ENCODE measurements at places on chromosomes 2 and 18.

- no peak for DNase-seq
Measured at GRCh38 chr2:232431705-232432590, 24.0 kb upstream of the ALPI start.

DNA sequence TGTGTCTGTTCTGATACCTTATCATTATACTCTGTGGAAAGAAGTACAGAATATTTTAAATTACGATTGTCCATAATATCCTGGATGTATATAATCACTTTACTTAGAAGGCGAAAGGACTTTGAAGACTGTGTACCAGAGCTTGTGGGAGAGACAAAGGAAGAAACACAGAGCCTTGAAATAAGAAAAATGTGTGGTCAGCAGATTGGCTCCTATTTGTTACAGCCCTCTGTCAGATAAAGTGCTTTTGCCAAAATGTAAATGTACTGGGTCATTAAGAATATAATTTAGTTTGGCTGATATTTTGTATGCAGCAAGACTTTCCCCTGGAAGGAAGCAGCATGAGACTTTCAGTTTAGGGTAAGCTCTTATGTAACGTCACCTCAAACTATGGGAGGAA is 443.1 kb downstream of the CCDC85A start:
- no peak for DNase-seq

- no peak for DNase-seq
Measured at GRCh38 chr2:233546774-233547173, 19.8 kb downstream of the USP40 start.

- peak; percentile 52 for DNase-seq
Measured at GRCh38 chr2:144358979-144359541, 160.9 kb downstream of the ZEB2 start.

- no peak for DNase-seq
Measured at GRCh38 chr2:132729522-132729921, 59.5 kb upstream of the LYPD1 start.

- DNase-seq: no peak
Measured at GRCh38 chr18:45083226-45083855, 402.7 kb downstream of the SETBP1 start.

DNA sequence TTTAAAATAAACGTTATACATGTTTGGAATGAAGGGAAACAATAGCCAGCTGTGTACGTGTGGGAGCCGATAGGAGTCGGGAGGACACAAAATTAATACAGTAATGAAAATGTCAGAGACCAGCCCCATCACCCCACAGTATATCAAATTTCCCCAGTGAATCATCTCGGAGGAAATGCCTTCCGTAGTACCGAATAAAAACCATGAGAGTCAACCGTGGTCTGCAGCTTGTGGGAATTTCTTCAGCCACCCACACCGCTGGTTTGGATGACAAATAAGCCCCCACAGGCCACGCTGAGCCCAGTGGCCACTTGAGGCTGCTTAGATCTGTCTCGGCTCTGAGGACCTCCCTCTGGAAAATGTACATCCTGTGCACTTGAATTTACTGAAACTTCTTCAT is 133.7 kb downstream of the COL6A3 start:
- peak; percentile 96 for DNase-seq

GRCh38 chr2:204727368-204727767 is 182.1 kb downstream of the PARD3B start:
- no peak for DNase-seq

GRCh38 chr2:177161741-177162460 is 50.7 kb upstream of the HNRNPA3 start:
- DNase-seq: peak; percentile 56

DNA sequence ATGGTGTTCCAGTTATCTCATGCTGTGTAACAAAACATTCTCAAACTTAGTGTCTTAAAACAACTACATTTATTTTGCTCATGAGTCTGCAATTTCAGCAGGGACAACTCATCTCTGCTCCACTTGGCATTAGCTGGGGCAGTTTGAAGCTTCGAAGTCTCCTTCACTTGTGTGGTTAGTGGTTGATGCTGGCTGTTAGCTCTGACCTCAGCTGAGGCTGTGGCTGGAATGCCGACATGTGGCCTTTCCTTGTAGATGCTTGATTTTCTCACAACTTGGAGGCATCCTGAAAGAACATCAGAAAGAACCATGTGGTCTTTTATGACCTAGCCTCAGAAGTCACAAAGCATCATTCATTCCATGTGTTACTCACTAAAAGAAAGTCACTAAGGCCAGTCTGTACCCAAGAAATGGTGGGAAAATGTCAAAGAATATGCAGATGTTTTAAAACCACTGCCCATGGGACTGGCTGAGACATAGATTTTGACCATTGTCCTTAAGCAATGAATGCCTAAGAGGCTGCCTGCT is 3.8 kb upstream of the TMSB10 start:
- DNase-seq: peak; percentile 51

- peak; percentile 72 for DNase-seq
Measured at GRCh38 chr2:217820091-217820819, 182.5 kb downstream of the TNS1 start.

DNA sequence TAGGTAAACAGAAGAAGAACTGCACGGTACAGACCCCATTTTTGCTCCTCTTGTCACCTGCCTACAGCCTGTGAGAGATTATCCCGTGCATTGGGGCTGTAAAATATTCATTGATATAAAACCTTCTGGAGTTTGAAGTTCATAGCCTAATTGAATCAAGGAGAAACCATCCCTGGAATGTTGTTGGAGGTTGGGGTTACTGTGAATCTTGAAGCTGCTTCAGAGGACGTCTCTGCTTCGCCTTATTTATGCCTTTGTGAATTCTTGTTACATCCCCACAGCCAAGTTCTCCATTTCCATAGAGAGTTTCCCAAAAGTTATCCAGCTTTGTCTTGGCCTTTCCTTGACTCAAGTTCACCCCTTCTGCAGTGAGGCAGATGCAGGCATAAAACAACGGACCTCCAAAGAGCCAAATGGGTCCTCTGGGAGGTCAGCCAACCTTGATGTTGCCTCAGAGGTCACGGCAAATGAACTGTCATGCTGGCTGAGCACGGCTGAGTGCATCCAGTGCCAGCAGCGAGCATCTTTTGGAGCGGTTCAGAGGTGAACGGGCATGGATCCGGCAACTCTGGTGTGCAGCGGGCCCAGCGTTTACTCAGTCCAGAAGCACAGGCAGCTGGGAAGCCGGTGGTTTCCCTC is 317.6 kb downstream of the PRKCE start:
- DNase-seq: no peak

- DNase-seq: no peak
Measured at GRCh38 chr2:188677142-188677541, 297.0 kb upstream of the COL3A1 start.

GRCh38 chr18:63074981-63075404 is 244.6 kb downstream of the BCL2 start:
- DNase-seq: peak; percentile 39

DNA sequence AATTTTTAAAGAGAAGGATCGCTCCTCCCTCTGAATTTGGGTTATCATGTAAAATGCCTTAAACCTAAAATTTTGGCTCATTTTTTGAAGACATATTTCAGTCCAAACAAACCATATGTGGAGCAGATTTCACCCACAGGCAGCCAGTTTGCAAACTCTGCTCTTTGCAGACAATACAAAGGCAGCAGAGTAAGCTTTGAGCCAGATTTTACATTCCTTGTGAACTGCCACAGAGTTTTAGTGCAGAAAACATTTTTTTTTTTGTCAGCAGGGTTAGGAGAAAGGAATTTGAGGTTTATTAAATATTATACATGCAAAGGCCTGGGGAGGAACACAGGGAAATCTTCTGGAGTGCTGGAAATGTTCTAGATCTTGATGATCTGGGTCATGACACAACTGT is 171.9 kb upstream of the FN1 start:
- peak; percentile 49 for DNase-seq

- DNase-seq: peak; percentile 29
Measured at GRCh38 chr2:176643646-176644045, 374.4 kb downstream of the MTX2 start.

GRCh38 chr2:11343650-11344341 is 640 bp downstream of the ROCK2 start:
- no peak for DNase-seq

DNA sequence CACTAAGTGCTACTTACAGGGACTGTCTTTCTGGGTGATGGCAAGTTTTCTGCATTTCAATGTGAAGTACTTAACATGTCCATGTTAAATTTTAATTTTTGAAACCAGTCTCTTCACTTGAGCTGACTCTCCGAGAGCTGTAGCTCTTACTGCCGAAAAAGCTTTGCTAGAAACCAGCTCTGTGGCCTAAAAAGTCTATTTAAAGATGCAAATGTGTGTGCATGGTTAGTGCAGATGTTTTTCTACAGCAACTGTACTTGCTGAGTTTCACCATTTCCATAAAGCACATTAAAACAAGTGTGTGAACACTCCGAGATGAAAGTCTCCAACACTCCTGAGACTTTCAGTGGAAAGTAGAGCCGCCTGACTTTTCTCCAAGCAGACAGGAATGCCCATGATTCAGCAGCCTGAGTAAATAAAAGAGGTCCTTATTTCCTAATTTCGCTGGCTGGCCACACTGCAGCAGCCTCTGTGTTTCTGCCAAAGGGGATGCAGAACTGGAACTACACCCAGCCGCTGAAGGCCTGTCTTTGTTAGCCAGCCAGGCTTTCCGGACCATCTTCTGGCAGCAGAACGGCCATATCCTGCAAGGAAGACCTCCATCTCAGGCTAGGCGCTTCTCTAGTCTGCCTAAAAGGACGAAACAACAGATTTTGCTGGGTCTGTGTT is 121.2 kb downstream of the ZNF521 start:
- DNase-seq: peak; percentile 89

DNA sequence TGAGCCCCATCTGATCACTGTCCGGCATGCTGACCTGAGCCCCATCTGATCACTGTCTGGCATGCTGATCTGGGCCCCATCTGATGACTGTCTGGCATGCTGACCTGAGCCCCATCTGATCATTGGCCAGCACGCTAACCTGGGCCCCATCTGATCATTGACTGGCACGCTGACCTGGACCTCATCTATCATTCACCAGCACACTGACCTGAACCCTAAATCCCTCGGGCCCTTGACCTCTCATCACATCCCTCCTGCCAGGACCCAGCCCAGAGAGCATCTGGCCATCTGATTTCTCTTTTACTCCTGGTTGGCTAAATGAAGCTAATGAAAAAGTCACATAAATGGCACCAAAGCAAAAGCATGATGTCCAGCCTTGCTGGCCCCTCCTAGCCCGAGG is 207.1 kb downstream of the NDUFA10 start:
- no peak for DNase-seq

DNA sequence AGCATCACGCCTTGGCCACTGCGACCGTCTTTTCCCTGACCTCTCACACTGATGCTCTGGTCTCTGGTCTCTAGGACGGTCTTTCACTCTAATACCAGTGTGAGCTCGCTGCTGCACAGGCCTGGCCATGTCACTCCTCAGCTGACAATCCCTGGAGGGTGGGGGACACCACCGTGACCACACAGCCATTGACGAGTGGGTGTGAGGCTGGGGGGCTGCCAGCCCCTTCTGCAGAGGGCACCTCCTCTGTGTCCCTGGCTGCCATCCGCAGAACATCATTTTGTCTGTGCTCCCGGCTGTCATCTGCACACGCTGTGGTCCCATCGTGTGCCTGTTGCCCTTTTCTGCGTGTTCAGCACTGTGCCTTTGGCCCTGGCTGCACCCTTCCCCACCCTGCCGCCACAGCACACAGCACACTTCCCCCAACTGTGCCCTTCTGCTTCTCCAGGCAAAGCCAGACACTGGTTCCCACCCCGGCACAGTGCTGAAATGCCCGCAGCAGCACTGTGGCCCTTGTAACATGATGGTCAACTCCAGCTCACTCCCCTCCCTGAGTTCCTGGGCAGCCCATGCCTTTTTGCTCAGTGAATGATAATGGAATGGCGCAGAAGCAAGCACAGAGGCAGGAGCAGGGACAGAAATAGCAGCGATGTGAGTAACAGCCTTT is 30.4 kb upstream of the INHBB start:
- no peak for DNase-seq

DNA sequence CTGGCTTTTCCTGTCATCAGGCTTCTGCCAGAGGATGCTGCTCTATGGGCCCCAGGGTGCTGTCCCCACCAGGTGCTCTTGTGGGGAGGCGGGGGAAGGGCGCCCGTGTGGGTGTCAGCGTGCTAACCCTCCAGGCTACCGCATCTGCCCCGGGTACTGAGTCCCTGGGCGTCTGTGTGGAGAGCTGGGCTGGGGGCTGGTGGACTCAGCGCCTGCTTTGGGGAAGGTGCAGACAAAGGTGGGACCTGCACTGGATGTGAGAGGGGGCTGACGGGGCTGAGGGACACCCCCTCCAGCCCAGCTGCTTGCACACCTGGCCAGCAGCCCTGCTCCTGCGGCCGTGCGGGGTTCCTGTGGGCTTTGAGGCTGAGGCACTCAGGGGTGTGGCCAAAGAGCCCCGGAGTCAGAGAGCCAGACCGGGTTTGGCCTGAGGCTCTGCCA is 120.7 kb upstream of the PXDN start:
- no peak for DNase-seq

- no peak for DNase-seq
Measured at GRCh38 chr2:217062768-217063167, 202.9 kb upstream of the TNP1 start.

DNA sequence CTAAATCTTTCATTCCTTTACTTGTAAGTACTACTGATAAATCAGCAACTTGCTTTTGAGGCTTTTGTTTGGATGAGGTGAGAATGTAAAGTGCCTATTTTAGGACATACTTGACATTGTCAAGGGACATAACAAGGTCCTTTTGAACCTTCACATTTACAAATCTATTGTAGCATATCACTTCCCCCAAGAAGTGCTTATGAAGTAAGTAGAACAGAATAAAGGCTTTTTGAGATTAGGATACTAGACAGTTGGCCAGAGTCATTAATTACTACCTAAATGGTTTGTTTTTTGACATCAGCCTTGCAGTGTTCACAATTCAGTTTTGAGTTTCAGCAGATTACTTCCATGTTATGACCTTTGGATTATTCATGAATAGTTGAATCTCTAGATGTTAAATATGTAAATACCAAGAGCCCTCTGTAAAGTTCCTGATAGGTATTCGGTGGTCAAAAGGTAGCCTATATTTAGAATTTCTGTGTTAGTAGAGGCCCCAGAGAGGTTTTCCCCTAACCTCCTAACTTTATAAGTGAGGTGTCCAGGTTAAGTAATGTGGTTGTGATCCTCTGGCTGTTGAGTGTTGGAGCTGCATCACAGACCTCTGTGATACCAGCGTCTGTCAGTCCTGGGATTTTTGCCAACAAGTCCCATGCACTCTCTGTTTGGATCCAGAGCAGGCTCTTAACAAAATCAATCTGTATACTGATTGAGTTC is 67.2 kb downstream of the LCLAT1 start:
- peak; percentile 51 for DNase-seq

DNA sequence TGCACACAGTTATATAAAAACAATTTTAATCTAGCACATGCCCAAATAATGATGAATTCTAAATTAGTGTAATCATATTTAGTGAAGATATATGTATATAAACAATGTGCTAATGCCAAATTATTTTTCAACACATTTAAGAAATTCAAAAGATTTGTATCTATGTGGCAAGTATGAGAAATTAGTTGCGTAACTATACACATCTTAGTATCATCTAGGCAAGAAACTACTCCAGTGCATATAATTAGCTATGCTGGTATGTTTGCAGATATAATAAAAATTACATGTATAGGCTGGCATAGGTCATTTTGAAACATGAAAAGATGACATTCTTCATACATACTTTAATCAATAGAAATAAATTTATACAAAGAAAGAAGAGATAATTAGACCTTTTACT is 252.0 kb upstream of the VWC2L start:
- DNase-seq: no peak

All from fibroblast of pulmonary artery (primary cell).